Right ventricle myocardium inferior (tissue), 1 donor: ENCODE measurements at places on chromosomes 11 and 22.
A peak's percentile ranks its signal among the peaks of the same experiment; 100 is the strongest.

GRCh38 chr22:48301421-48301820 lies 1526.3 kb downstream of the BRD1 start:
- DNase-seq, result no peak

DNA sequence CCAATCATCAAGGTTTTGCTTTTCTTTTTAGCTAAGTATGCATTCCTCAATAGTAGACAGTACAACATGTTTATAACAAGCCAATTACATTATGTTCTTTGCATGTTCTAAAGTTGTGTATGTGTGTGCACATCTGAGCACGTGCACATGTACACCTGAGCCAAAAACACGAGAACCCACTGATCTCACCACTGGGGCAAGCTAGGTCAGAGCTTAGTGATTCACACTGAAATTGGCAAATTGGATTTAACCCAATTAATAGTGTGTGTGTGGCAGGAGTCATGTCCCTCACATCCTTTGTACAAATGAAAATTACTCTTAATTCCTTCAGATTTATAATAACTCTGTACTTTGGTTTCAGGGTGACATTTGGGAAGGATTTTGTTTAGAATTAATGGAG lies 145.7 kb upstream of the TEAD1 start:
- DNase-seq, result no peak

DNA sequence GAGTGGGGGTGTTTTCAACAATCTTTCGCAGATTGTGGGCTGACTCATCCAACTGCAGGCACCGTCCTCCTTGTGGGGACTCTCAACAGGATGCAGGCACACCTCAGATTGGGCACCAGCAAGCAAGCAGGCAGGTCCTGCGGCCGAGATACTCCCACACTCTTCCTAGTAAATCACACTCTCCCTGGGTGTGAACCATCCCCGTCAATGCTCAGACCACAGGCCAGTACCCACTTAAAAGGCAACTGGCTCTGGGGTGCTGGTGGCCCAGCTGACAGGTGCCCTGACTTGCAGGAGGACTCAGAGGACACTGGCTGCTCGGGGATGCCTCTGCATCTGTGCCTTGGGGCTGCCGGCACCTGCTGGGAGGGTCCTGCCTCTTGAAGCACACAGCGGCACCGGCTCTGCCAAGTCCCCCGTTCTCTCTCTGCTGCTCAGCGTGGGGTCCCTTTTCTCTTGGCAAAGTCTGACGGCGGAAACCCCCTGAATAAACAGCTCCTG lies 282.5 kb downstream of the CTTN start:
- DNase-seq, result peak; percentile 57

- no peak for DNase-seq
Observed at GRCh38 chr11:34242037-34242625, 115.7 kb downstream of the ABTB2 start.

DNA sequence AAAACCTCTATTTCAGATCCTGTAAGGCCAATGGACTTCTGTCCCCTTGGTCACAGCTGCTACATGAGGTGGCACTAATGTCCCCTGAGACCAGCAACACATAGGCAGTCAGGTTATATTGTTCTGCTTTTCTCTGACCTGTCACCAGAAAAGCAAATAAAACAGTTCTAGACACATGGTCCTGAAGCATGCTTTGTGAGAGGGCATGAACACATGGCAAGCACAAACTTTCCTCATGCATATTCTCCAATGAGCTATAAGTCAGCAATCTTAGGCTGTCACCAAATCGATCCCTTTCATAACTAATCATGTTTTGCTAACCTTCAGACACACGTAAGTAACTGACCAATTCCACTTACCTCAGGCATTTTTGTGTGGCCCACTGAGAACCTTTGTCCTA lies 225.4 kb upstream of the ZC3H12C start:
- no peak for DNase-seq

- no peak for DNase-seq
Observed at GRCh38 chr11:7520981-7521487, 7.2 kb downstream of the PPFIBP2 start.

DNA sequence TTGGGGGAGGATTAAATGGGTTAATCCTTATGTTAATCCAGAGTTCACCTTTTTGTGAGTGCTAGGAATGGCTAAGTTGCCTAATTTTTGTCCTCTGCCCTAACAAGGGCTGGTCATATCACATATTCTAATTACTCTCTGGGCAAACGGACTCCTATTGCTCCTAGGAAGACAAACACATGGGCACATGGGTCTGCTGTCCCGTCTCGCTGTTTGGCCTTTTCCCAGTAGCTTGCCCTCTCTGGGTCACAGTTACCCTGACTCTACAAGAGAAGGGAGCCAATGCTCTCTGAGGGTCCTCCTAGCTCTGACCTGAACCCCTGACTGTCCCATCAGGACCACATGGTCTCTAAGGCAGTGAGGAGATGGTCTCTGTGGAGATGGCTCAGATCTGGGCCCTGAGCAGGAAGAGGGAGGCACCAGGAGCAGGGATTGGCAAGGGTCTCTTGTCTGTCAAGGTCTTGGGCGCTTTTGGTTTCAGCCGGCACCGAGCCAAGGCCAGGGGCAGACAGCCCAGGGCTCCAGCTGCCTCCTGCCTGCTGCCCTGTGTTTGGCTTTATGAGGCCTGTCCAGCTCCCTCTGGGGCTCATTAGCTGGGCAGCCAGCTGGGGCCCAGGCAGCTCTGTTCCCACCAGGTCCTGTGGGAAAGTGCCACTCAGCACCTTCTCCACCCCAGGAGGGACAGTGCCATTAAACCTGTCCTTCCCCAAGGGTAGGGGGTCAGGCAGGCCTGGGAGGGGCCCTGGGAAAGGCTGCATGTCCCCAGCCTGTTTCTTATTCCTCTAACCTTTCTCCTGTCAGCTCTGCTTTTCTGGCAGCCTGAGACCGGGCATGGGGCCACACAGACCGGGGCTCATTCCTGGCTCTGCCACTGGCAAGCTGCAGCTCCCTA lies 559.9 kb downstream of the MN1 start:
- DNase-seq, result no peak

DNA sequence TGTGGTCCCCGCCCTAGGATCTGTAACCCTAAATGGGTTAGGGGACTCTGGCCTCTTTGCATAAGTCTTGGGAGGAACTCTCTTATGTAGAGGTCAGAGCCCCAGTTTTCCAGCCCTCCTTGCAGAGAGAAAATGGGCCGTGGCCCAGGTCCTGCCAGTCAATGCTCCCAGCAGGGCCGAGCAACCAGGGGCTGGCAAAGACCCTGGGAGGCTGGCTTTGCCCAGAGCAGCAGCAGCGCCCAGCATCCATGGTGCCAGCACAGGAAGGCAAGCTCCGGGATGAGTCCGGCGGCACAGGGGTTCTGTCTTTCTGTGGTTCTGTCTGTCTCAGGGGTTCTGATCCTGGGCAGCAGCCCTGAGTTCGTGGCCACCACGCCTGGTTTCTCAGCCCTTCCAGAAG lies 684.8 kb downstream of the BRD1 start:
- no peak for DNase-seq

- DNase-seq, result no peak
Observed at GRCh38 chr11:125948278-125949051, 2.6 kb downstream of the VSIG10L2 start.

DNA sequence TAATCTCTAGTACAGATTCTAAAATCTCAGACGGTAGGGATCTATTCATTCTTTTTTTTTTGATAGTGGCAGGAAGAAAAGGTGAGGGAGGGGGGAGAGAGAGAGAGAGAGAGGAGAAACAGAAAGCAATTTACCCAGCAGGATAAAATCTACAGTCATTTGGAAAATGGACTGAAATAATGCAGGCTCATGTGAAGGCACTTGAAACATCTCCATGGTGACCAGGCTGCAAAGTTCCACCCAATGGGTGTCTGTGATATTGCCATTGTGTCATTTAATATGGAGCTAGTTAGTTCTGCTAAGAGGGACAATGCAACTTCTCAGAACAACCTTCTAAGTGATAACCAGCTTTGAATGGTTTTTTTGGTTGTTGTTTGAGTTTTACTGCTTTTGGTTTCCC lies 165.2 kb upstream of the RAG2 start:
- no peak for DNase-seq

DNA sequence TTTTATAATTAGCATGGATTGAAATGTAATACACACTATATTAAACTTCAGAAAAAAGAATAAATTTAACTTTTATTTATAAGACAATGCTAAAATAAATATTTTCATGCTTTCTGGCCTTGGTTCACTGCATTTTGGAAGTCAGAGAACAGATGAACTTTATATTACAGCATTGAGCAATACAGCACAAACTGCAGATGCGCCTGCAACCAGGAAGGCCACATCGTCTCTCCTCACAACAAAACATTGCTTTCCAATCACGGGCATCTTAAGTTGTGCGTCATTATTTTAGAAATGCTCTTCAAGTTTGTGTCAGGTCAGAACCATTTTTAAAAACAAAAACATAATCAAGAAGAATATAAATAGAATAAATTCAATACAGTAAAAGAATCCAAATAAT lies 89.3 kb upstream of the CEP126 start:
- DNase-seq, result no peak

DNA sequence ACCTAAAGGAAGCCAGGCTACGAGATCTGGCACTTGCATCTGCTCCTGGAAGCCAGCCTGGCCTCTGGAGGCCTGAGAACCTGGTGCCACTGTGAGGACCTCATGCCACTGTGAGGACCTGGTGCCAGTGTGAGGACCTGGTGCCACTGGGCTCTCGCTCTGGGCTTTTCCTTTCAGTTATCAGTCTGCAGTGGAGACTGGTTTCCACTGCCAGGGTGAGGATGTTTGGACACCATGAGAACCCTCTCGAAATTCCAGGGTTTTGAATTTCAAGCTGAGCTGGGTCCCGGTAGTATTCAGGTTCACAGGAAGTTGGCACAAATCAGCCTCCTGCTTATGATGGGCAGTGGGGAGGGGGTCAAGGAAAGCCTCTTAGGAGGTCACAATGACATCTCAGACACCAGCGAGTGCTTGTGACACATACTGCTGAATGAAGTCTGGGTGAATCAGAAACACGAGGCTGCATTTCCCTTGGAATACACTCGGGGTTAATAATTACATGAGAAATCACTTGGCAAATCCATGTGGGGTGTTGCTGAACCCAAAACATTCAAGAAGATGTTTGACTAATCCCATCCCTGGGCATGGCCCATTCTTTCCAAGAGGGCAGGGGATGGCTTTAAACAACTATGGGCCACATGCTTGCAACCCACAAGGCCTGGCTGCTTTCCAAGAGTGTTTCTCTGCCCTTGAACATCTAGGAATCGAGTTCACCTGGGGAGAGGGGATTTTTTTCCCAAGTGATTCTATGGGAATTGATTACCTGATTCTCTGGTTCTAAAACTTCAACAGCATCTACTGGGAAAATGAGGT lies 60.2 kb downstream of the LINC01488 start:
- DNase-seq, result no peak

DNA sequence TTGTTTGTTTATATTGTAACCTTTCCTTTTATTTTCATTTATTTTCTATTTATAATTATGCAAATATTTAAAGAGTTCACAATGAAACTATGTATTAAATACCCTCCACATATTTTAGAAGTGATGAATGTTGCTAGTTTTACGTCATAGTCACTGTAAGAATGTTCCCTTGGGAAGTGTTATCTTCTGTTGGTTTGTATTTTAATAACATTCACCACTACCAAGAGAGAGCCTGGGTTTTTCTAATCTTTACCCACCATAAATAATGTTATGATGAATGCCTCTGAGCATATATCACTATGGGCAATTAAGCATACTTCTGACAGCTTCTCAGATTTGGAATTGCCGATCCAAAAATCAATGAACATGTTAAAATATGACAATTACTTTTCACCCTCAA lies 80.7 kb downstream of the GGT1 start:
- DNase-seq, result no peak

DNA sequence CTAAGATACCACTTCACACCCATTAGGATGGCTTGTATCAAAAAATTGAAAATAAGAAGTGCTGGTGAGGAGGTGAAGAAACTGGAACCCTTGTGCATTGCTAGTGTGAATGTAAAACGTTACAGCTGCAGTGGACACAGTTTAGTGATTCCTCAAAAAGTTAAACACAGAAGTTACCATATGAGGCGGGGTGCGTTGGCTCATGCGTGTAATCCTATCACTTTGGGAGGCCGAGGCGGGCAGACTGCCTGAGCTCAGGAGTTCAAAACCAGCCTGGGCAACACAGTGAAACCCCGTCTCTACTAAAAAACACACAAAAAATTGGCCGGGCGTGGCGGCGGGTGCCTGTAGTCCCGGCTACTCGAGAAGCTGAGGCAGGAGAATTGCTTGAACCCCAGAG lies 43.5 kb downstream of the SGSM3 start:
- no peak for DNase-seq

DNA sequence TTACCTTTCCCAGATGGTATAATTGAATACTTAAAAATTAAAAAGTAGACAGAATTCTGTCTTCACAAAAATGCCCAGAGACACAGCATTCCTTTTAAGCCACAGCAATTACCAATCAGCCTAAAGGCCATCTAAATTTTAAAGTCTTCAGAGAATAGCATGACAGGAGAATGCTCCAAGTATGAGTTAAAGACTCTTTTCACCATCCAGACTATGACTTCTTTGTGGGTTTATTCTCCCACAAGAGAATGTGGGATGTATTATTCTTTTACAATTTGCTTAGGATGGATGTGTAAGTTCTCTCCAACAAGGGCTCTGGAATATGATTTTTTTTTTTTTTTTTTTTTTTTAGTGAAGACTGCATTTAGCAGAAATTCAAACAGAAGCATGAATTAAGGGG lies 249.9 kb downstream of the TTC28 start:
- no peak for DNase-seq

DNA sequence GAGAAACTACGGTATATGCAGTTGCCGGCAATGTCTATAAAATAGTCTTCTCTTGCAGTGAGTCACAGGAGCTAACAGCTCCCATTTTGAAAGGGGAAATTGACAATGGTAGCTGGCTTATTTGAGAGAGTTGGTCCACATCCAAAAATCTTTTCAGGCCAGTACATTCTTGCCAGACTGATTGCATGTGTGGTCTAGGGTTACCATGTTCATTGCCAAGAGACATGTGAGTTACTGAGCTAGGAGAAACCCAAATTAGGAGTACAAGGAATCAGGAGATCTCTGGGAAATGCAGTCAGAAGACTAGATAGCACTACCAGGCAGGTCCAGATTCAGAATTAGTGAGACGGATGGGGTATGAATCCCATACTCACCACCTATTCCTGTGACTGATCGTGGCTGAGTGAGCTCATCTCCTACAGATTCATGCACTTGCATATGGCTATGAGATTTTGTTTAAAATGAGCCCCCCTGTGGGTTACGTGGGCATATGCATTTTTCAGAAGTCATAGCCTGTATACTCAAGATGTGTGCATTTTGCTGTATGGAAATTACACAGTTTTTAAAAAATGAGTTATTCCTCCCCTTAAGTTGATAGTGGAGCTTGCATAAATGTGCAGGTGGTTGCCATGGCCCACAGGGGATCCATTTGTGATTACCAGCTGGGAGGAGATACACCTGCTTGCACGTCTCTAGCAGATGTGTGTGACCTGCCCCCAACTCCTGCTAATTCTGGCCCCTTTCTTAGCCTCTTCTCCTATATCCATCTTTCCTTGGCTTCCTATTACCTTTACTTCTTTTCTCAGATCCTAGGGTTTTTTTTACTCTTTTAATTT lies 102.7 kb downstream of the COMMD9 start:
- no peak for DNase-seq

DNA sequence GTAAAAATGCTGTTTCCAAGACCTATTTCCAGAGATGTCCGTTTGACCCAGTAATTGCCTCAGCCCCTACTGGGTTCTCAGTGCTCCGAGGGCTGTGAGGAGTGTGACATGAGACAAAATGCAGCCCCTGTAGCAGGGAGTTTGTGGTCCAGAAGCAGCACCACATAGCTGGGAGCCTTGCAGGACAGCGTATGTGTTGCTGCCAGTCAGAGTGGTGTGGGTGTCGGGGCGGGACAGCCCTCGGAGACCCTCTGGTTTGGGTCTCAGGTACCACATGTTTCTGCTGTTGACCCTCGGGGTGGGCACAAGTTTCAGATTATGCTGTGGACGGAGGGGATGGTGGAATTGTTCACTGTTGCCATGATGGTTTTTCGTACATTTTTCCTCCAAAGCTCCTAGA lies 17.2 kb downstream of the TBC1D22A start:
- no peak for DNase-seq
